ENCODE measurements at places on chromosomes 6 and 20. TPM values are rescaled to one million over a fixed set of nuclear protein-coding genes. Genes with fewer than 3 reads are reported as not detected.

- DNase-seq: no peak
These were observed 94.3 kb upstream of the FAM8A1 start for GRCh38 chr6:17505767-17506280.

DNA sequence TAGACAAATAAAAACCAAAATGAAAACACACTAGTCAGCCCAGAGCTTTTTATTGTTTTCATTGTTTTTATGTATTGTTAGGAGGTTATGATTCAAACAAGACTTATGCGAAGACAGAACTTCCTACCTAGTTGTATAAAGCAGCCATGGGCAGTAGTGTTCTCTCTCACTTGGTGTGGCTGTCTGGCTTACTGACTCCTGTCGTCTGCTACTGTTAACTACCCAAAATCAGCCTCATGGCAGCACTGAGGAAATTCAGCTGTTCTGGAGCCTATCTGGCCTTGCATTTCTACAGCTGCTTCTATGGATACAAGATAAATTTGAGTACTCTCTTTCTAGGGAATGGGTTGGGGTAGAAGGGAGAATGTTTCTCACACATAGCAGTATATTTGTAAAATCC, 20.4 kb downstream of the VTA1 start:
- DNase-seq: no peak

SEC23B gene
- total RNA-seq: 57.2 TPM

PRR18 gene
- 0.13 TPM for total RNA-seq

GRCh38 chr20:44646023-44646640, 5.4 kb downstream of the ADA start:
- DNase-seq: peak; percentile 81

CST1 gene
- total RNA-seq: not detected

DNA sequence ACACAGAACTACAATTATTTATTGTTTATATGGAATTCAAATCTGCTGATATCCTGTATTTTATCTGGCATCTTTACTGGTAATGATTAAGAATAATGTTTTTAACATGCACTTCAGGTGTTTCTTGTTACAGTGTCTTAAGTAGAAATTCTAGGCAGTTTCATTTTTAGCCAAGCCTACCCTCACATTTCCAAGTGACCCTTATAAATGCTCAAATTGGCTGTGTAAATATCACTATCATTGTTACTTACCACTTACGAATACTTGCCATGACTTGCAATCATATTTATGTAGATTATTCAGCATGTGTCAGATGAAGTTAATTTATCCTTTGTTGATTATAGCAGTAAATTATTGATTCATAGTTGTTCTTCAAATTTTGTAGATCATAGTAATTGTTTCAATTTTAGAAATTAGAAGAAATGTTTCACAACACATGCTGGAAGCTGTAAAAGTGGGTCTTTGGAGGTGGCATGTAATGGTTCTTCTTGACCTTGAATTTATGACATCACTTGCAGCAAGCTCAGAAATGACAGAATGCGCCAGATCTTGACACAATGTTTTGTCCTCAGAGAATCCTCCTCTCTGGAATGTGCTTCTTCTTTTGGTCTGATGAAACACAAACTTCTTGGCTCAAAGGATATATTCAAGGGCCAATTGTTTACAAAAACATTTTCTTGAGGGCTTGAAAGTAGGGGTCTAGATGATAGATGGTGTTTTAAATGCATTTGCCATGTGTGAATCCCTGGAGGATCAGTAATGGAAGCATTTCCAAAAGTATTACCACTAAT, 471.8 kb downstream of the COL12A1 start:
- DNase-seq: no peak

DNA sequence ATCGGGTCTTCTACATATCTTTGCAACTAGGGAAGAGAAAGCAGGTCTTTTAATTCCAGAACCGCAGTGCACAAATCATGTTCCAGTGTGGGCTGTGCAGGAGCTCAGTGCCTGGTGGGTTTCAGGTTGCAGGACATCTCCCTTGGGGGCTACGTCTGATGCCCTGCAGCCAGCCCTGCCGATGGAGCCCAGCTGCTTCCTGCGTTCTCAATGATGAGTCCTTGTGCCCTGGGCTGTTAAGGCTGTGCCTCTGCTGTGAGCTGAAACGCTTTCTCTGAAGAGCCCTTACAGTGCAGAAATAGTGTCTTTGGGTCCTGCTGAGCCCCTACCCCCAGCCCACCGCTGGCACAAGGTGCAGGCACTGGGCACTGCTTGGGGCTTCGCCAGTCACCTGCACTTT, 192.9 kb downstream of the SYNDIG1 start:
- no peak for DNase-seq

Measured in neural progenitor cell (in vitro differentiated cells).